ENCODE measurements at places on chromosomes 2 and 18. TPM values are rescaled to one million over a fixed set of nuclear protein-coding genes. Genes with fewer than 3 reads are reported as not detected.

BMP10 gene
- total RNA-seq: not detected

TAF1B gene
- total RNA-seq: 41.1 TPM

CFC1 gene
- total RNA-seq: not detected

TUBB8B gene
- not detected for total RNA-seq

EGR4 gene
- total RNA-seq: 0.11 TPM

ZBTB7C gene
- 0.40 TPM for total RNA-seq

DNA sequence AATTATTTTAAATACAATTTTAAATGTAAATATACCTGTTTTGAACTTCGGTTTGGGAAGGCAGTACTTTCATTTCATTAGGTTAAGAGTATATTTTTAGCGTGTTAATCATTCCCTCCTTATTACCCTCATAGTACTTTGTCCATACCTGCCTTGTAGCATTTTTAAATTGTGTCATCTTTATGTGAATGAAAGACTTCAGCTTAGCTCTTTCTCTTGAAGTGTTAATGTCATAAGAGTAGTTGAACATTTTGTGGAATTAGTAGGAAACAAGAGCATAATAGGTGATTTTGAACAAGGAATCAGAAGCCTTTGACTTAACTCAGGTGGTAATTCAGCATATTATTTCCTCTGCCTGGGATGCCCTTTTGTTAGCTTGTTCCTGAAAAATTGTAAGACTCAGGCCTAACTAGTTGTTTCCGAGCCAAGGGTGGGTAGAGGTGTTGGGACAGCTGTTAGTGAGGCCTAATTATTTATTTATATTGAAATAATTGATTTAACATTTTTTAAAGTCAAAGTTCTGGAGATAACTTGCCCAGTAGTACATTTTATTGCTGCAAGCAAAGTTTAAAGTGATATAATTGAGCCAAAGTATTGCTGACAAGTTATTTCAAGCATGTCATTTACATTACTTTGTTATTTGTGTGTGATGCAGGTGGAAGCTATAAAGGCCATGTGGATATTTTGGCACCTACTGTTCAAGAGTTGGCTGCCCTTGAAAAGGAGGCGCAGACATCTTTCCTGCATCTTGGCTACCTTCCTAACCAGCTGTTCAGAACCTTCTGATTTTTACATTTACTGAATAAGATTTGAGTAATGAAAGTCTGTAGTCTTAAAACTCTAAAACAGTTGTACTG, 38.7 kb downstream of the DDX1 start:
- no peak overlapping the region for H3K4me3 ChIP-seq
- no peak for ATAC-seq
- H3K36me3 ChIP-seq: peaks cover 100% of the 10 kb centered on the region
- no peaks in the 10 kb centered on the region for H3K4me1 ChIP-seq

- peaks cover 9% of the 10 kb centered on the region for H3K27me3 ChIP-seq
- no peak overlapping the region for H3K4me3 ChIP-seq
- no peak for ATAC-seq
- H3K27ac ChIP-seq: no peak overlapping the region
- no peaks in the 10 kb centered on the region for H3K4me1 ChIP-seq
Measured at GRCh38 chr2:16680304-16680703, 14.7 kb upstream of the CYRIA start.

DNA sequence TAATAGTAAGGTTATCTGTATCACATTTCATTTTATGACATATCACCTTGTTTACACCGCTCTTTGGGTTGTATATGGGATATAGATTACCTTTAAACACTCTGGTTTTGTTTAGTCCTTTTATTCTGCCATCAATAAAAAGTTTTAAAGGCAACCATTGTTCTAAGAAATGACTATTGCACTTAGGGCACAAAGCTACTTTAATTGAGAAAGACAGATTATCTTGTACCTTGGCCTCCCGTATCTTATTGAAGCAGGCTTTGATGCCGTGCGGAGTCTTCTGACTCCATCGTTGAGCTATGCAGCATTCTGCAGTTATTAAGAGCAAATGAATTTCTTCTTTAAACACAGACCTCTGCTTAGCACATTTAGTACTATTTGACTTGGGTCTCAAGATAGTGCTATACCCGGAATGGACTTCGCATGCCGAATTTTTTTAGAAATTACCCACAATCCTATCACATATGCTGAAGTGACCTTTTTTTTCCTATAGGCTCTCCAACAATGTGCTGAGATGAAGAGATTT, 16.7 kb downstream of the PKDCC start:
- no peak for ATAC-seq
- no peaks in the 10 kb centered on the region for H3K4me1 ChIP-seq
- no peak overlapping the region for H3K27ac ChIP-seq
- H3K36me3 ChIP-seq: no peaks in the 10 kb centered on the region

DNA sequence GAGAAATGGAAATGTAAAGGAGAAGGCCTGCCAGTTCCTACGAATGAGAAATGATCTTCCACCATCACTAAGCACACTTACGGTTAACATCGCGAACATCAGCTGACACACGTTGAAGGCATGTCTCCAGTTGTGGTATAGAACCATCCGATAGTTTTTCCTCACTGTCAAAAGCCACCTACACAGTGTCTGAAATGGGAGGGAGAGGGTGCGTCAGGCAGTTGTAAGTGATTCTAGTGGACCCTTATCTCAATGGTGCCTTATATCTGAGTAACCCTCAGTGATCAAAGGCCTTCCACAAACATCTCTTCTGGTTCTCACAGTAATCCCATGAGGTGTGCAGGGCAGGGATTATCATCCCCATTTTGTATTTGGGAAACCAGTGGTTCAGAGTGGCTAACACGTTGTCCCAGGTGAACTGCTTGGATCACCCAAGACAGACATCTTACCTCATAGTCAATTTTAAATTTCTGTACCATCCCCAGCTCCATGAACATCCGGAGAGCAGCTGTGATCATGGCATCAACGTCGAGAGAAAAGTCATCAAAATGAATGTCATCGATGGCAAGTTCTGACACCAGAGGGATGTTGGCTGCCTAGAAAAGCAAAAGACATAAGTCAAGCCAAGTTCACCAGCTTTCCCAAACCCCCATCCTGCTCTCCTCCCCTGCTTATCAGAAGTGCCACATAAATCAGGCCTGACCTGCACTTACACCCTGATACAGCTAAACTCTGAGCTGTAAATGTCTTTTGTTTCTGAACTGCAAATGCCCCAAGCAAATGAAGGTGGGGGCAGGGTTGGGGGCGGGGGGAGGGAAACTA, 335.2 kb downstream of the AGPS start:
- H3K27ac ChIP-seq: no peak overlapping the region
- H3K4me1 ChIP-seq: peaks cover 5% of the 10 kb centered on the region
- no peak for ATAC-seq
- H3K4me3 ChIP-seq: no peak overlapping the region
- H3K27me3 ChIP-seq: peaks cover 32% of the 10 kb centered on the region

- H3K27me3 ChIP-seq: peaks cover 23% of the 10 kb centered on the region
- H3K27ac ChIP-seq: no peak overlapping the region
- no peak for ATAC-seq
- H3K4me3 ChIP-seq: no peak overlapping the region
- no peaks in the 10 kb centered on the region for H3K36me3 ChIP-seq
Measured at GRCh38 chr18:13183790-13184189, 34.8 kb upstream of the LDLRAD4 start.

DNA sequence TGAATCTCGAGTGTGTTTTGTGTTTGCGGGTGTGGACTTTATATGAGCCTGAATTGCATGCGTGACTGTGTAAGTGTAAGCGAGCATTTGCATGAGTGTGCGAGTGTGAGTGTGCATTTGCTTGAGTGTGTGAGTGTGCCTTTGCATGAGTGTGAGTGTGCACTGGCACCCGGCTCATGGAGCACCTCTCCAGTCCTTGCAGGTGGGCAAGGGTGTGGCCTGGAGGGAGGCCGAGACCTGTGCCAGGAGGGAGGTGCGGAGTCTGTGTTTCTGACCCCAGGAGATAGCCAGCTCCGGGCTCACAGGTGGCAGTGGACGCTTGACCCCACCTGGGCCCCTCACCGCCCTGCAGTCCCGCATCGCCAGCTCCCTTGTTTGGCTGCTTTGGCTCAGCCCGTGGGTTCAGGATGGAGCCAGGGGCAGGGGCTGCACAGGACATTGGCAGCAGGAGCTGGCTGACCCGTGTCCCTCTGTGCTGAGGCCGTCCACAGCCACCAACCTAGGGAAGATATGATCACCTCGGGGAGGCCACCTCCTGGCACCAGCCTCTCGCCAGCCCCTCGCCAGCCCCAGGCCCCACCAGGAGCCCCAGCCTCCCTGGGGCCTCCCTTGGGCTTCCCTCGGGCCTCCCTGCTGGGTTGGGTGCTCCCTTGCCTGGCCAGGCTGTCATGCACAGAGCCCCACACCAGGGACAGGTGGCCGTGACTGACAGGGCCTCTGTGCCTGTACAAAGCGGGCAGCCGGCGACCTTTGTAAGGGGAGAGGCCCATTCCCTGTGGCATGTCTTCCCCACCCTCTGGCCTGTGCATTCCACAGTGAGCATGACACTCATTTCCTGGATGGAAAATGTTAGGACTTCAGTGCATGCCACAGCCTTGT, 81.6 kb downstream of the PTGR3 start:
- H3K27ac ChIP-seq: no peak overlapping the region
- no peaks in the 10 kb centered on the region for H3K36me3 ChIP-seq
- peaks cover 11% of the 10 kb centered on the region for H3K27me3 ChIP-seq
- H3K4me1 ChIP-seq: peaks cover 13% of the 10 kb centered on the region
- ATAC-seq: no peak

DNA sequence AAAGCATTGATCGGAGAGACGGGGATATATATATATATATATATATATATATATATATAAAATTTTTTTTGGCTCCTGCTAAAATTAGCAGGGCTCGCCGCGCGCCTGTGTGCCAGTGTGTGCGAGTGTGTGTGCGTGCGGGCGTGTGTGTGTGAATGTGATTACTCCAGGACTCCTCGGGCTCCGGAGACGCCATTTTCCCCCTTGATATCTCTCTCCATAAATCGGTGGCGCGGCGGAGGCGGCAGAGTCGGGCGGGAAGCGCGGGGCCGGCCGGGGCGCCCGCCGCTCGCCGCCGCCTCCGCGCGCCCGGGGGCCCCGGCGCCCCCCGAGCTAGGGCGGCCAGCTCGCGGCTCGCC, 795 bp upstream of the SETBP1 start:
- ATAC-seq: peak; percentile 28
- no peaks in the 10 kb centered on the region for H3K4me1 ChIP-seq
- H3K36me3 ChIP-seq: peaks cover 9% of the 10 kb centered on the region
- H3K27me3 ChIP-seq: peaks cover 17% of the 10 kb centered on the region

DNA sequence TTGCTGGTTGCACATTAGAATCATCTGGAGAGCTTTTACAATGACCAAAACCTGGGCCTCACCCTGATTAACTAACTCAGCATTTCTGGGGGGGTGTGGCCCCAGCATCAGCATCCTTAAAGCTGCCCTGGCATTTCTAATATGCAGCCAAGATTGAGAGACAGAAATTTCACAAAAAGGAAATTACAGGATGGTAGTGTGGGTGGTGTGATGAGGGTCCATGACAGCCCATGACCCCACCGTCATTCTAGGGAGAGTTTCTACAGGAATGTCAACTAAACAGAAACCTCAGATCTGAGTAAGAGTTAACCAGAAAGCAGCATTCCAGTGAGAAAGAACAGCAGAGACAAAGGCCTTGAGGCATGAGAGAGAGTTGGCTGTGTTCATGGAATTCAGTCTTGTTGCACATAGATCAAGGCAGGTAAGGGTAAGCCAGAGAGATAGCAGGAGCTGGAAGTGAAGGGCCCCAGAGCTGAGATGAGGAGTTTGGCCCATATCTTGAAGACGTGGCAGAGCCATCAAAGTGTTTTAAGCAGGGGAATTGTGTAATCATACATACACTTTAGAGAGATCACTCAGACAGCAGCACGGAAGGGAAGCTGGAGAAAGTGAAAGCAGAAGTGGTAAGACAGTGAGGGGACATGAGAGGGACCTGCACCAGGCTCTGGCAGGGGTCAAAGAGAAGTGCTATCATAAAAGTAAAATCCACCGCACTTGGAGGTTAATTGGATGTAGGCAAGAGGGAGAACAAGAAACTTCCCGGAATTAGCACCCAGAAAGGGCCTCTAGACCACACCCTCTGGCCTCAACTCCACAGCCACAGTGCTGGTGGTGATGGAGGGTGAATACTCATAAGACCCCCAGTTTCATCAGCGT, 7.8 kb upstream of the TRABD2A start:
- H3K27ac ChIP-seq: peak overlapping the region; percentile 85
- H3K4me1 ChIP-seq: peaks cover 26% of the 10 kb centered on the region
- peak; percentile 88 for ATAC-seq
- H3K36me3 ChIP-seq: no peaks in the 10 kb centered on the region
- H3K4me3 ChIP-seq: peak overlapping the region; percentile 83
- no peaks in the 10 kb centered on the region for H3K27me3 ChIP-seq

Data from activated T-helper 17 cell treated with anti-CD3 and anti-CD28 coated beads, Interleukin-2, amount 50 U/mL, for 72 hours (primary cell).